ENCODE measurements at places on chromosomes 3 and 15.
A peak's percentile ranks its signal among the peaks of the same experiment; 100 is the strongest.

- H3K4me3 ChIP-seq = no peak overlapping the region
- DNase-seq = peak; percentile 86
- no peaks in the 10 kb centered on the region for H3K36me3 ChIP-seq
- H3K27me3 ChIP-seq = no peaks in the 10 kb centered on the region
- H3K27ac ChIP-seq = no peak overlapping the region
These were observed 234.4 kb upstream of the TPRG1 start for GRCh38 chr3:188937389-188937788.

DNA sequence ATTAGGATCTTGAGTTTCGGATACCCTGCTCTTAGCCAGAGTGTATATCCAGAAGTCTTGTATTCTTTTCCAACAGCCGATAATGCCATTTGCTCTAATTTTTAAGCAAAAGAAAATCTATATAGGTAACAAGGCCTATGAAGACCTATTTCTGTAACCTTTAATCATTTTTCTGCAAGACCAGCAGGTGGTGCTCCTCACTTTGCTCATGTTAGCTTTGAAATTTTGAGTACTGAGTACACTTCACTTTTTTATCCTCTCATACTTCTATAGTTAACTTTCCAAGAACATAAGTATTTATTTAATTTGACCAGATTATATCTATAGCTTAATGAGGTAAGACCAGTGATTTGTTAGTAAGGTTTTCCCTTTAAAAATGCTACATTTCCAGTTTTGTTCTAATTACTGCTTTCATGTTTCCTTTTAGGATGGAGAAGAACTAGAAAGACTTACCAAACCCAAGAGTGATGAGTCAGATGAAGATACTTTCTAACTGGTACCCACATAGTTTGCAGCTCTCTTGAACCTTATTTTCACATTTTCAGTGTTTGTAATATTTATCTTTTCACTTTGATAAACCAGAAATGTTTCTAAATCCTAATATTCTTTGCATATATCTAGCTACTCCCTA, 20.5 kb downstream of the SLC35A5 start:
- no peak overlapping the region for H3K27ac ChIP-seq
- DNase-seq = peak; percentile 54
- H3K4me1 ChIP-seq = no peaks in the 10 kb centered on the region
- no peaks in the 10 kb centered on the region for H3K27me3 ChIP-seq
- H3K36me3 ChIP-seq = no peaks in the 10 kb centered on the region
- H3K4me3 ChIP-seq = no peak overlapping the region

DNA sequence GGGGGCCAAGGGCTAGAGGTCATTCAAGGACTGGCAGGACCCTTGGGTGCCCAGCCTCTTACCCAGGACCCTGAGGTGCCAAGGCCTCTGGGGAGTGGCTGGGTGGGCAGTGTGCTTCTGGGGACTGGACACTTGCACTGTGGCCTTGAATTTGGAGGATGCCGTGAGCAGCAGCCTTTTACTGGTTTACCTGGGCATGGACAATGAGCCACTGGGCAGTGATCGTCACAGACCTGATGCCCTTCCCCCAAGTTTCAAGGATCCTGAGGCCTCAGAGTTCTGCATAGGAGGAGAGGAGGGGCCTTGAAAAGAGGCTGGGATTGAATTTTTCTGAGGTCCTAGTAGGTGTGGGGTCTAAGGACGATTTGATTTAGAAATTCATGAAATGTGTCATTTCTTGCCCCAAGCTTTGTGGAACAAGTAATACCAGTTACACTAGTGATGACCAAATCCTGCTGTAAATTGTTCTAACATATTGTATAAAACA, 146.1 kb upstream of the TPM1 start:
- H3K27ac ChIP-seq = peak overlapping the region; percentile 72
- no peaks in the 10 kb centered on the region for H3K36me3 ChIP-seq
- peaks cover 3% of the 10 kb centered on the region for H3K4me1 ChIP-seq
- DNase-seq = peak; percentile 57
- no peak overlapping the region for H3K4me3 ChIP-seq
- H3K27me3 ChIP-seq = no peaks in the 10 kb centered on the region

GRCh38 chr3:61687663-61688306, 126.4 kb downstream of the PTPRG start:
- H3K4me3 ChIP-seq = no peak overlapping the region
- H3K27me3 ChIP-seq = no peaks in the 10 kb centered on the region
- DNase-seq = no peak
- H3K36me3 ChIP-seq = no peaks in the 10 kb centered on the region
- peaks cover 56% of the 10 kb centered on the region for H3K4me1 ChIP-seq

GRCh38 chr15:59300618-59301139, 72.0 kb downstream of the MYO1E start:
- H3K4me1 ChIP-seq = peaks cover 6% of the 10 kb centered on the region
- DNase-seq = no peak
- H3K27me3 ChIP-seq = no peaks in the 10 kb centered on the region
- no peak overlapping the region for H3K4me3 ChIP-seq

DNA sequence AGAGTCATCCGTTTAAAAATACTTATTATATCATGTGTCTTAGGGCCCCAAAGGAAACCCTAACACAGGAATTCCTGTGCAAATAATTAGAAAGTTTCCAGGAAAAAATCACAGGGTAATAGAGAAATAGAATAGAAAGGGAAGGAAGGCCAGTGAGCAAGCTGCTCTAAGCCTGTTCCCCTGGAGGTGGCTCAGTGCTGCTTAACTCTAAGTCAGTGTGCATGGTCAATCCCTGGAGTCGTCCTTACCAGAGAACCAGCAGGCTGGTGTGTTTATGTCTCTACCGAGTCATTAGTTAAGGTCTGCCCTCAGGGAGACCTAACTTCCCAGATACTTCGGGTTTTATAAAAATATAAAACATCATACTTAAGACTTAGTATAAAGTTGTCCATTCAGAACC, 21.0 kb upstream of the MCF2L2 start:
- H3K4me3 ChIP-seq = no peak overlapping the region
- peak; percentile 60 for DNase-seq
- peaks cover 2% of the 10 kb centered on the region for H3K36me3 ChIP-seq

- H3K36me3 ChIP-seq = no peaks in the 10 kb centered on the region
- no peaks in the 10 kb centered on the region for H3K4me1 ChIP-seq
- peak; percentile 40 for DNase-seq
- no peak overlapping the region for H3K4me3 ChIP-seq
- no peaks in the 10 kb centered on the region for H3K27me3 ChIP-seq
These were observed 66.9 kb downstream of the DCLK3 start for GRCh38 chr3:36697229-36698001.

- no peaks in the 10 kb centered on the region for H3K36me3 ChIP-seq
- H3K27ac ChIP-seq = no peak overlapping the region
- DNase-seq = no peak
- H3K4me3 ChIP-seq = no peak overlapping the region
These were observed 8.5 kb upstream of the PLXND1 start for GRCh38 chr3:129614927-129615363.

Measured in mesendoderm (in vitro differentiated cells).